Sigmoid colon (tissue), 7 donors: ENCODE measurements at places on chromosomes 5 and 9. TPM values are rescaled to one million over a fixed set of nuclear protein-coding genes. Genes with fewer than 3 reads are reported as not detected.

GRCh38 chr9:115300116-115300515, 182.2 kb upstream of the TNC start:
- DNase-seq: no peak
- H3K4me3 ChIP-seq: no peak overlapping the region
- H3K36me3 ChIP-seq: no peaks in the 10 kb centered on the region
- H3K27me3 ChIP-seq: no peaks in the 10 kb centered on the region
- no peaks in the 10 kb centered on the region for H3K4me1 ChIP-seq

GRCh38 chr9:133992780-133993634, 883 bp upstream of the VAV2 start:
- H3K4me3 ChIP-seq: peak overlapping the region; percentile 72
- no peaks in the 10 kb centered on the region for H3K27me3 ChIP-seq
- H3K36me3 ChIP-seq: no peaks in the 10 kb centered on the region
- no peaks in the 10 kb centered on the region for H3K4me1 ChIP-seq

DAB2 gene
- total RNA-seq: 74.1 TPM

DNA sequence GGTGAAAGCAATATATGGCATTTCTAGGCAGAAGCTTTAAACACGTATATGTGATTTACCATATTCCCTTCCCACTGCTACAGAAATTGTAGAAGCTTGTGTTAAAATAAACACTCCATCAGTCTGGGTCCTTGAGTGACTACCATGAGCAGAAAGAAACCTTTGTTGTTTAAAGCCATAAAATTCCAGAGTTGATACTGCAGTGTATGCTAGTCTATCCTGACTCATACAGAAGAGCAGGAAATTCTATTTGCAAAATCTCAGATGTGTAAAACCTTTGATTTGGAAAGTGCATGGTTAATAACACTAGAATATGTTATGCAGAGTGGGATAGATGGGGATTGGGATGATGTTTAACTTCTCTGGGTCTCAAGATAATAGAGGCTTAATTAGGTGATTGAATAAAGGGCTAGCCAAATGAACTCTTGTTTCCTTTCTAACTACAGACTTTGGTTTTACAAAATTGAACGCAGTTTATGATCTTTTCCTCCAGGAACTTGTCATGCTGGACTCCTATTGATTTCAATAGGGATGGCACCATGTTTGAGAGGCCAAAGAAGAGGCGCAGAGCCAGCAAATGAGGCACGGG, 282.7 kb upstream of the VLDLR start:
- no peak overlapping the region for H3K4me3 ChIP-seq
- no peaks in the 10 kb centered on the region for H3K27me3 ChIP-seq
- no peak for DNase-seq
- peaks cover 22% of the 10 kb centered on the region for H3K4me1 ChIP-seq
- no peak overlapping the region for H3K27ac ChIP-seq
- no peaks in the 10 kb centered on the region for H3K36me3 ChIP-seq

GRCh38 chr5:145429170-145429569, 406.0 kb downstream of the PRELID2 start:
- H3K4me3 ChIP-seq: no peak overlapping the region
- H3K27me3 ChIP-seq: no peaks in the 10 kb centered on the region
- H3K4me1 ChIP-seq: no peaks in the 10 kb centered on the region
- no peak overlapping the region for H3K27ac ChIP-seq
- H3K36me3 ChIP-seq: no peaks in the 10 kb centered on the region

GRCh38 chr5:90983148-90983547, 400.0 kb downstream of the ARRDC3 start:
- H3K4me3 ChIP-seq: no peak overlapping the region
- no peaks in the 10 kb centered on the region for H3K4me1 ChIP-seq
- no peaks in the 10 kb centered on the region for H3K27me3 ChIP-seq
- no peak for DNase-seq

GRCh38 chr5:1118738-1119137, 6.9 kb upstream of the SLC12A7 start:
- DNase-seq: peak; percentile 82
- H3K36me3 ChIP-seq: no peaks in the 10 kb centered on the region
- H3K4me3 ChIP-seq: no peak overlapping the region

PTPRD gene
- total RNA-seq: 1.5 TPM

GRCh38 chr9:237858-238345, 23.2 kb downstream of the DOCK8 start:
- H3K4me1 ChIP-seq: no peaks in the 10 kb centered on the region
- H3K27me3 ChIP-seq: no peaks in the 10 kb centered on the region
- no peaks in the 10 kb centered on the region for H3K36me3 ChIP-seq
- DNase-seq: no peak
- no peak overlapping the region for H3K4me3 ChIP-seq
- H3K27ac ChIP-seq: no peak overlapping the region

SGCD gene
- total RNA-seq: 8.2 TPM

GRCh38 chr9:111450124-111450523, 34.1 kb downstream of the ECPAS start:
- no peak overlapping the region for H3K27ac ChIP-seq
- H3K4me1 ChIP-seq: peaks cover 33% of the 10 kb centered on the region
- H3K4me3 ChIP-seq: no peak overlapping the region

SPATA31A3 gene
- total RNA-seq: not detected

C5orf58 gene
- not detected for total RNA-seq

DNA sequence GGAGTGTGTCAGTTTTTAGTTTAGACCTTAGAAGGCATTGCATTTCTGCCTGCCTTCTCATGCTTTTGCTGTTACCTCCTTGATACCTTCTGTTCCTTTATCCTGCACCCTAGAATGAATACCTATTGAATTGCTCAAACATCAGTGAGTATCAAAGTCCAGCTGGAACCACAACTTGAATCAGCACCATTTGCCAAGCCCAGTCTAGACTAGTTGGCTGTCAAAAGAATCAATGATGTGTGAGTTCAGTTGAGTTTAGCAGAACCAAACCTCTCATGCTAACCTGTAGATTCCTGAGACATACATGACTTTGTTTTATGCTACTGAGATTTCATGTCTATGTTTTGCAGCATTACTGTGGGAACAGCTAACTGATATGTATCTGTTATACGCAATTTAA, 116.6 kb downstream of the FAM170A start:
- H3K4me3 ChIP-seq: no peak overlapping the region
- no peak for DNase-seq
- no peaks in the 10 kb centered on the region for H3K36me3 ChIP-seq
- no peak overlapping the region for H3K27ac ChIP-seq
- H3K27me3 ChIP-seq: no peaks in the 10 kb centered on the region
- H3K4me1 ChIP-seq: no peaks in the 10 kb centered on the region

GRCh38 chr9:130311408-130312140, 46.0 kb downstream of the HMCN2 start:
- peaks cover 37% of the 10 kb centered on the region for H3K4me1 ChIP-seq
- H3K4me3 ChIP-seq: no peak overlapping the region
- DNase-seq: no peak
- peak overlapping the region; percentile 26 for H3K27ac ChIP-seq

DNA sequence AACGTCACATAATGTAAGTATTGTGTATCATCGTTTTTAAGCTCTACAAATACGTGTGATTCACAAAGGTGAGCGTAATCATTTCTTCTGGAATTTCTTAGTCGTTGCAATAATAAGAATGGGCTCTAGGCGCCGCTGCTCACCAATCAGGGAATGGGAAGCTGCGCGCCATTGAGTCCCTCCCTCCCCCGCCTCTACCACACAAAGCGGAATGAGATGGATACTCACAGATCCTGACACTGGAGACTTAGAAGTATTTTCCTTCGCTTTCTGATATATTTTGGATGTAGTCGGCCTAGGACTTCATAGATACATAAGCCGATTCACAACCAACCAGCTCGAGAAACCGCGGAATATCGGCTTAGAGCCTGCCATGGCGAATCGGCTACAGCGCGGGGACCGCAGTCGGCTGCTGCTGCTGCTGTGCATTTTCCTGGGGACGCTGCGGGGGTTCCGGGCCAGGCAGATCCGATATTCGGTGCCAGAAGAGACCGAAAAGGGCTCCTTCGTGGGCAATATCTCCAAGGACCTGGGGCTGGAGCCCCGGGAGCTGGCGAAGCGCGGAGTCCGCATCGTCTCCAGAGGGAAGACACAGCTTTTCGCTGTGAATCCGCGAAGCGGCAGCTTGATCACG, at the start of gene PCDHGA11:
PCDHGA11 (plus strand) TSS at position 197 of the 634 bp plus-strand sequence; CDS start at position 374, 177 bp downstream.
- H3K4me1 ChIP-seq: peaks cover 4% of the 10 kb centered on the region
- H3K36me3 ChIP-seq: no peaks in the 10 kb centered on the region
- no peaks in the 10 kb centered on the region for H3K27me3 ChIP-seq
- H3K27ac ChIP-seq: no peak within 1 kb of the TSS
- DNase-seq: no peak

DNA sequence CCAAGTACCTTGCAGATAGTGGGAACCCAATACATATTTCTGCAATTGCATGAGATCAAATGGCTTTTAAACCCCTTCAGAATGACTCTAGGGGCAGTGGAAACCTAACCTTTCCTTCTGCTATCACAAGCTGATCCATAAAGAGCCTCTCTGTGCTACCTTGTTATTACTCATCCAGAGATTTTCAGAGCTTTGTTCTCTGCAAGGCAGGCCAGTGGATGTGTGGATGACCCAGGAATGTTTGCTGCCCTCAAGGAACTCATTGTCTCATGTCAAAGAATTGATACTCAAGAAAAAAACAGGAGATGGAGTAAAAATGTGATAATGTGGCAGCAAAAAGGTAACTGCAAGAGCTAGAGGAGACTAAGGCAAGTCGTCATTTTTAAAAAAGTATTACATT, 164.1 kb downstream of the HMHB1 start:
- no peaks in the 10 kb centered on the region for H3K36me3 ChIP-seq
- H3K27me3 ChIP-seq: no peaks in the 10 kb centered on the region
- no peaks in the 10 kb centered on the region for H3K4me1 ChIP-seq
- H3K27ac ChIP-seq: no peak overlapping the region
- DNase-seq: no peak

- no peaks in the 10 kb centered on the region for H3K4me1 ChIP-seq
- H3K27me3 ChIP-seq: no peaks in the 10 kb centered on the region
- H3K4me3 ChIP-seq: no peak overlapping the region
- no peak for DNase-seq
These were observed 1234.8 kb upstream of the C9orf72 start for GRCh38 chr9:28808042-28808441.

FAM169A gene
- total RNA-seq: 1.2 TPM

DNA sequence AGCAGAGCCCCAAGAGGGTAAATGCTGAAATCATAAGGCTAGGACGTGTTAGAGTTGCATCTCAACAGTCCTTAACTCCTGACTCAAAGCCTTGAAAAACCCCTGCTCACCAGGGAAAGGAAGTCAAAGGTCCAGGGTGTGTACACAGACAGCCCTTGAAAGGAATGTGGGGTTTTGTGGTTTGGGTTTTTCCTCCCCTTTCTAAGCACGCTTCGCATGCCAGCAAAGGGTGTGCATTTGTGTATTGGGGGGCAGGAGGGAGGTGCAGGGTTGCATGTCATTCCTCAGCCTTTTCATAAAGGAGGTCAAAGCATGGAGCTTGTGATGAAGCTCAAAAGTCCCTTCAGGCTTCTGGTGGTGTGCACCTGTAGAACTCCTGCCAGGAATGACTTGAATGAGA, 17.3 kb upstream of the XPA start:
- no peaks in the 10 kb centered on the region for H3K36me3 ChIP-seq
- H3K4me1 ChIP-seq: no peaks in the 10 kb centered on the region
- H3K27me3 ChIP-seq: peaks cover 6% of the 10 kb centered on the region
- H3K4me3 ChIP-seq: no peak overlapping the region
- H3K27ac ChIP-seq: no peak overlapping the region
- no peak for DNase-seq

GRCh38 chr5:65047225-65047624, 278.5 kb downstream of the CWC27 start:
- no peak overlapping the region for H3K27ac ChIP-seq
- H3K27me3 ChIP-seq: no peaks in the 10 kb centered on the region
- DNase-seq: no peak
- H3K4me1 ChIP-seq: no peaks in the 10 kb centered on the region

- H3K4me1 ChIP-seq: no peaks in the 10 kb centered on the region
- H3K27me3 ChIP-seq: no peaks in the 10 kb centered on the region
- no peaks in the 10 kb centered on the region for H3K36me3 ChIP-seq
These were observed 1.2 kb downstream of the LHFPL2 start for GRCh38 chr5:78647351-78647818.
